ENCODE measurements at places on chromosomes 2 and 18.

GRCh38 chr2:62196278-62196901, 475 bp downstream of the B3GNT2 start:
- H3K4me3 ChIP-seq: peak overlapping the region; percentile 99
- no peaks in the 10 kb centered on the region for H3K27me3 ChIP-seq
- DNase-seq: no peak
- H3K27ac ChIP-seq: peak overlapping the region; percentile 96
- H3K4me1 ChIP-seq: peaks cover 16% of the 10 kb centered on the region
- H3K36me3 ChIP-seq: no peaks in the 10 kb centered on the region

DNA sequence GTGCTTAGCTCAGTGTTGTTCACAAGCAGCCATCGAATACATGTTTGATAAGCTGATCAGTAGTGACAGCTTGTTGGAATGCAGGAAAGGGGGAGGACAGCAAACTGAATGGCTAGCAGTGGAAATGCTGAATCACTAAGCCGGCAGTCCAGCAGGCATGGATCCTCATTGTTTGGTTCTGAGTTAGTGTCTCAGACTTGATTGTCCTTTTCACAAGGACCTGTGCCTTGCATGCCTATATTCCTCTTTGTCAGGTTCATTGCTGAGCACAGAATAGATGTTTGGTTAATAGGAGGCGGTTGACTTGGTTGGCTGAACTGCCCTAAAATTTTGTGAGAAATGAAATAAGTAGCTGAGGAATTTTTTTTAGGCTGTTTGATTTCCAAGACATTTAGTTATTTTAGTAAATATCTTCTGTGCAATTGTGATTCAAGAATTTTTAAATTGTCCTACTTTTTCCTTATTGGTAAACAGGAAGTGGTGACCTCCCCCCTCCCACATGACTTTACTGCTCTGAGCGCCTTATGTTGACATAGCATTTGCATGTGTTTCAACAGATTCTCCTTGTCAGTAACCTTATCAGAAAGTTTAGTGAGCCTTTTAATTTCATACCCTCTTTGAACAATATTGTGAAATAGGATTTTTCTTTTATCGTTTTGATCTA, 21.4 kb upstream of the STON1 start:
- H3K27me3 ChIP-seq: no peaks in the 10 kb centered on the region
- H3K36me3 ChIP-seq: peaks cover 33% of the 10 kb centered on the region
- DNase-seq: no peak
- no peak overlapping the region for H3K4me3 ChIP-seq
- peaks cover 10% of the 10 kb centered on the region for H3K4me1 ChIP-seq

GRCh38 chr18:23320709-23321236, 132.3 kb upstream of the RIOK3 start:
- DNase-seq: no peak
- H3K27me3 ChIP-seq: no peaks in the 10 kb centered on the region
- H3K4me1 ChIP-seq: no peaks in the 10 kb centered on the region
- H3K27ac ChIP-seq: no peak overlapping the region
- no peaks in the 10 kb centered on the region for H3K36me3 ChIP-seq

DNA sequence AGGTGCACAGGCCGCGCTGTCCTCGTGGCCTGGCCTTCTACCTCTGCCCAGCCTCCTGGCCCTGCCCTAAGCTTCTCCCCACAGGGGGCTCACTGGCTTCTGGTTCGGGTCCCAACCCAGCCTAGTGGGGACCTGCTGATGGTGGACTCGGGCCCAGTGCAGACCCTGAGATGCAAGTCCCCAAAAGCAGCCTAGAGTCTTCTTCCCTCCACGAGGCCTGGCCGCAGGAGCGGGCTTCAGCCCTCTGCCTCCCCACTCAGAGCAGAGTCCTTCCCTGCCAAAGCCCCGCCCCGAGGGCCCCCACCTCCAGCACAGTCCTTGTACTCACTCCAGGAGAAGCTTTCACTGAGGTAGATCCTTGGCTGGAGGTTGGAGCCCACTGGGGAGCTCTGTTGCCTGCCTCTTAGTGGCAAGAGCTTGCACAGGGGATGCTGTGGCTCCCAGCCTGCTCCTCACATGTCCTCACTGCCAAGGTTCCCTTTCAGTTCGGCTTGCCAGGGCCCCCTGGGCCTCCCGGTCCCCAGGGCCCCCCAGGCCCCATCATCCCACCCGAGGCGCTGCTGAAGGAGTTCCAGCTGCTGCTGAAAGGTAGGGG, 3.6 kb downstream of the ERFE start:
- peaks cover 52% of the 10 kb centered on the region for H3K27me3 ChIP-seq
- no peak overlapping the region for H3K27ac ChIP-seq

- H3K4me1 ChIP-seq: no peaks in the 10 kb centered on the region
- H3K4me3 ChIP-seq: no peak overlapping the region
These were observed 148.7 kb downstream of the RAPGEF4 start for GRCh38 chr2:172884336-172884735.

GRCh38 chr18:79616651-79617510, 62.7 kb upstream of the CTDP1 start:
- peak overlapping the region; percentile 13 for H3K4me3 ChIP-seq
- H3K27ac ChIP-seq: no peak overlapping the region
- H3K36me3 ChIP-seq: no peaks in the 10 kb centered on the region
- no peak for DNase-seq
- no peaks in the 10 kb centered on the region for H3K4me1 ChIP-seq
- peaks cover 8% of the 10 kb centered on the region for H3K27me3 ChIP-seq

- no peak overlapping the region for H3K4me3 ChIP-seq
- H3K4me1 ChIP-seq: no peaks in the 10 kb centered on the region
- DNase-seq: no peak
- no peaks in the 10 kb centered on the region for H3K27me3 ChIP-seq
- H3K36me3 ChIP-seq: no peaks in the 10 kb centered on the region
These were observed 67.3 kb downstream of the SH3RF3 start for GRCh38 chr2:109196081-109196875.

- peaks cover 2% of the 10 kb centered on the region for H3K27me3 ChIP-seq
- H3K4me3 ChIP-seq: no peak overlapping the region
- no peaks in the 10 kb centered on the region for H3K4me1 ChIP-seq
- no peak for DNase-seq
- no peak overlapping the region for H3K27ac ChIP-seq
These were observed 17.6 kb upstream of the USP14 start for GRCh38 chr18:140670-141266.

GRCh38 chr2:1584051-1584531, 160.2 kb downstream of the PXDN start:
- no peak overlapping the region for H3K4me3 ChIP-seq
- DNase-seq: no peak
- no peaks in the 10 kb centered on the region for H3K36me3 ChIP-seq
- no peaks in the 10 kb centered on the region for H3K27me3 ChIP-seq
- no peak overlapping the region for H3K27ac ChIP-seq

DNA sequence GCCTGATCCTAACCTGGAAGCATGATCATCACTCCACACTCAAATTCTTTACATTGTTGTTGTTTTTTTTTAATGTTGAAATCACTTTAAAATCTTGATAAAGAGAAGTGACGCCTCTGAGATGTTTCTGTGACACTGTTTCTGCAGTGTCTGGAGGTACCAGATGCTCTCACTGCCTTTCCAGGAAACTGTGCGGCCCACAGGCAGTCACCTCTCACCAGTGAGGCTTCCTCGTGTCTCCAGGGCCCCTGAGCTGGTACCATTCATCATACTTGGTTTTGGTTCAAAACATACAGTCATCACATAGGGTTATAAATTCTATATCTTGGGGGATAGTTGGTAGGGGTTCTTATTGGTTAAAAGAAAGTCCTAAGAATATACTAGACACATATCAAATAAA, 10.1 kb upstream of the ID2 start:
- no peaks in the 10 kb centered on the region for H3K36me3 ChIP-seq
- no peaks in the 10 kb centered on the region for H3K27me3 ChIP-seq
- no peak for DNase-seq
- H3K4me3 ChIP-seq: no peak overlapping the region
- H3K27ac ChIP-seq: no peak overlapping the region
- H3K4me1 ChIP-seq: peaks cover 6% of the 10 kb centered on the region

- H3K27ac ChIP-seq: no peak overlapping the region
- no peaks in the 10 kb centered on the region for H3K36me3 ChIP-seq
- H3K27me3 ChIP-seq: no peaks in the 10 kb centered on the region
- peaks cover 19% of the 10 kb centered on the region for H3K4me1 ChIP-seq
- H3K4me3 ChIP-seq: no peak overlapping the region
- DNase-seq: no peak
These were observed 27.8 kb downstream of the RAB31 start for GRCh38 chr18:9735879-9736278.

GRCh38 chr2:238069021-238069709, 8.4 kb downstream of the SCLY start:
- no peak overlapping the region for H3K4me3 ChIP-seq
- no peaks in the 10 kb centered on the region for H3K27me3 ChIP-seq
- no peak overlapping the region for H3K27ac ChIP-seq

- no peak for DNase-seq
- no peak overlapping the region for H3K27ac ChIP-seq
- no peak overlapping the region for H3K4me3 ChIP-seq
- H3K4me1 ChIP-seq: no peaks in the 10 kb centered on the region
These were observed 37.5 kb upstream of the PPM1B start for GRCh38 chr2:44131177-44131576.

GRCh38 chr2:216752855-216753505, 57.6 kb upstream of the IGFBP5 start:
- no peaks in the 10 kb centered on the region for H3K36me3 ChIP-seq
- no peak overlapping the region for H3K4me3 ChIP-seq
- H3K4me1 ChIP-seq: no peaks in the 10 kb centered on the region
- no peak overlapping the region for H3K27ac ChIP-seq

DNA sequence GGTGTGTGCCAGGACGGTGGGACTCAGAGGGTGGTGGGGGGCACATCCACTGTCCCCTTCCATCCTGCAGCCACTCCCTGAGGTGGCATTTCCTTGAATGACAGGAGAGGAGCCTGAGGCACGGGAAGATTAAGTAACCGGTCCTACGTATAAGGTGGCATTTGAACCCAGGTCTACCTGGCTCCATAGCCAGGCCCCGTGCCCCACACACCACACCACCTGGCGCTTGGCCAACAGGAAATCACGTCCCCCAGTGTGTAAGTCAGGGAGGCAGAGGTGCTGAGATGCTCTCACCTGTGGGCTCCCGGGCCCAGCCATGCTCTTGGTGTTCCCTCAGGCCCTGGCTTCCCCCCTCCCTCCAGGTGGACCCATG, 53.7 kb downstream of the HPCAL1 start:
- DNase-seq: no peak
- H3K27ac ChIP-seq: no peak overlapping the region
- peaks cover 39% of the 10 kb centered on the region for H3K36me3 ChIP-seq
- H3K4me1 ChIP-seq: no peaks in the 10 kb centered on the region
- H3K4me3 ChIP-seq: no peak overlapping the region

GRCh38 chr2:229910832-229911412, 10.9 kb downstream of the TRIP12 start:
- no peaks in the 10 kb centered on the region for H3K4me1 ChIP-seq
- peak; percentile 24 for DNase-seq
- H3K36me3 ChIP-seq: peaks cover 20% of the 10 kb centered on the region
- no peak overlapping the region for H3K4me3 ChIP-seq
- H3K27me3 ChIP-seq: no peaks in the 10 kb centered on the region

GRCh38 chr2:151833984-151834383, 5.8 kb upstream of the ARL5A start:
- H3K4me1 ChIP-seq: peaks cover 4% of the 10 kb centered on the region
- H3K27me3 ChIP-seq: no peaks in the 10 kb centered on the region

- DNase-seq: no peak
- H3K36me3 ChIP-seq: no peaks in the 10 kb centered on the region
- no peak overlapping the region for H3K4me3 ChIP-seq
- H3K27ac ChIP-seq: no peak overlapping the region
- no peaks in the 10 kb centered on the region for H3K4me1 ChIP-seq
These were observed 216.6 kb downstream of the HNMT start for GRCh38 chr2:138180692-138181386.

DNA sequence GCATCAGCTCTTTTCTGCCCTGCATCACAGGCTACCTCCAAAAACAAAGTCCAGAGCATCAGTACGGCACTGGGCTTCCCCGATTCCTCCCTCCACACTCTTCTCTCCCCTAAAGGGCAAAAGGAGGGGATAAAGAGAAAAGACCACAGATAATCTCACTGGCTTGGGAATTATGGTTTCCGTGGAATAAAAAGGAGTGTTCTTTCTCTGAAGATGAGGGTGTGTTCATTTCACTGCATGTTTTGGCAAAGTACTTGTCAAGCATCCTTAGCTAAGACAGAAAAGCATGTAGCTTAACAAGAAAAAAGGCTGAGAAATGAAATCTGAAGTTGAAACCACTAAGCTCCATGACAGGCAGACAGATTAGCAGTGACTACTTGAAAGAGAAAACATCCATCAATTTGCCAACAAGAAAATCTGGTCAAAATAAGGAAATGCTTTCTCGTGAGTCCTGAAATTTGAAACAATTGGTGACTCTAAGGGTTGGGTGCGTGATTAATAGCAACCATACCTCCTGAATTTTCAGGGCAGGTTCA, 20.6 kb upstream of the DSG3 start:
- H3K27me3 ChIP-seq: no peaks in the 10 kb centered on the region
- H3K4me1 ChIP-seq: no peaks in the 10 kb centered on the region
- no peak overlapping the region for H3K4me3 ChIP-seq
- H3K27ac ChIP-seq: no peak overlapping the region
- no peaks in the 10 kb centered on the region for H3K36me3 ChIP-seq

DNA sequence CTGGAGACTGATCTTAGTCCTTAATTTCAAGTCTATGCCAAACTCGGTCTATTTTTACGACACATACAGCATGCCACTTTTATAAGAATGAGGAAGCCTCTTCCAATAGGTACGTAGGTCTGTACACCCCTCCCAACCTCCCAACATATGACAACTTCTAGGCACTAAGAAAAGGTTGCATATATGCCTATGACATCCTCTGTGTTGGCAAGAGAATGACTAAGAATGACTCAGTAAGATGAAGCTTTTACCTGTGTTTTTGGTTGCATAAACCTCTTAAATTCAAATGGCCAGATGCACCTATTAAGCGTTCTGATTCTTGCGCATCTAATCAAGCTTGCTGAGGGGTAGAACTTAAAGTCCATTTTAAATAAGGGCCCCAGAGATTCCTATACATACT, 586.4 kb upstream of the ZEB2 start:
- DNase-seq: no peak
- no peaks in the 10 kb centered on the region for H3K27me3 ChIP-seq
- H3K4me3 ChIP-seq: no peak overlapping the region
- H3K4me1 ChIP-seq: no peaks in the 10 kb centered on the region
- no peak overlapping the region for H3K27ac ChIP-seq
- H3K36me3 ChIP-seq: no peaks in the 10 kb centered on the region

DNA sequence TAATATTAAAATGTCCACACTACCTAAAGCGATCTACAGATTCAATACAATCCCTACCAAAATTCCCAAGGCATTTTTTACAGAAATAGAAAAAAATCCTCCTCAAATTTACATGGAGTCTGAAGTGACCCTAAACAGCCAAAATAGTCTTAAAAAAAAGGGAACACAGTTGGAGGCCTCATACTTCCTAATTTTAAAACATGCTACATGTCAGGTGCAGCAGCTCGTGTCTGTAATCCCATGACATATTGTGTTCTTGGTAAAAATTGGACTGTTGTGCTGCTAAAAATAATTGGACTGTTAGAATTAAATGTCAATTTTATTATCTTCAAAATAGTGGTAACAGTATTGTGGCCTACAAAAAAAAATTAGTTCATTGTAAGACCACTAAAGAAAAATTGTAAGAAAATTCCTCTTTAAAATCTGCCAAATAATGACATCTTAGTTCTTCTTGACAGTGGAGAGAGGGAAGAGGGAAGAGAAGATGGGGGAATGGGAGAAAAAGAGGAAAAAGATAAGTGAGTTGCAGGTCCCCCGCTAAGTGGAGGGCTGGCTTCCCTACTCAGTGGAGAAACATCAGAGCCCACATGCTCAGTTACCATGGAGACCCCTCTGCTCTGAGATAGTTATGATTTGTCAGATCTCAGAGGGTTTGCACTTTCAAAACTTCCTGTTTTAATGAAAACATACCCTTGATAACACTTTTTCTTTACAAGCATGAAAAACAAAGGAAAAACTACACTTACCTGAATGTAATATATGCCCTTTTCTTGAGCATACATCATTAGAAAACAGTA, 46.5 kb downstream of the UNC50 start:
- no peak for DNase-seq
- H3K36me3 ChIP-seq: peaks cover 11% of the 10 kb centered on the region
- H3K27me3 ChIP-seq: no peaks in the 10 kb centered on the region
- no peaks in the 10 kb centered on the region for H3K4me1 ChIP-seq
- H3K4me3 ChIP-seq: no peak overlapping the region

All from large intestine (tissue), 12 donors.